ENCODE measurements at places on chromosomes 16 and 17.

GRCh38 chr16:71894229-71894920, 956 bp upstream of the IST1 start:
- DNase-seq: peak; percentile 3

- no peak for DNase-seq
Measured at GRCh38 chr16:54923988-54924387, 6.7 kb upstream of the IRX5 start.

DNA sequence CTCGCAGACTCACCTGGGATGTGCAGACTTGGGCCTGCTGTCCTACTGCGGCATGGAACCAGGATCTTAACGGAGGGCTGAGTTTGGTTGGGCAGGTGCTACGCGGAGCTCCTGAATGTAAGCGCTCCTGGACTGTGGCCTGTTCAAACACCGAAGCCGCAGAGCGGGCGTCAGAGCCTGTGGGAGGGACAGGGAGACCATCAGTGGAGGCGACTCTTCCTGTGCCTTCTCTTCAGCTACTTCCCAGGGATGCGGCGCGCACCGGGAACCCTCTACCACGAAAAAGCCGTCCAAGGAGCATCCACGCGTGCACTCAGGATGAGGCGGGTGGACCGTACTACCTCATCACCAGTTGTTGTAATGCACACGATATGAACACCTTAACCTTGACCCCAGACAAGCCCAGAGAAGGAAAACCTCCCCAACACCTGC, 2.0 kb downstream of the USP36 start:
- DNase-seq: no peak

- DNase-seq: no peak
Measured at GRCh38 chr16:77913738-77914253, 108.6 kb upstream of the CLEC3A start.

DNA sequence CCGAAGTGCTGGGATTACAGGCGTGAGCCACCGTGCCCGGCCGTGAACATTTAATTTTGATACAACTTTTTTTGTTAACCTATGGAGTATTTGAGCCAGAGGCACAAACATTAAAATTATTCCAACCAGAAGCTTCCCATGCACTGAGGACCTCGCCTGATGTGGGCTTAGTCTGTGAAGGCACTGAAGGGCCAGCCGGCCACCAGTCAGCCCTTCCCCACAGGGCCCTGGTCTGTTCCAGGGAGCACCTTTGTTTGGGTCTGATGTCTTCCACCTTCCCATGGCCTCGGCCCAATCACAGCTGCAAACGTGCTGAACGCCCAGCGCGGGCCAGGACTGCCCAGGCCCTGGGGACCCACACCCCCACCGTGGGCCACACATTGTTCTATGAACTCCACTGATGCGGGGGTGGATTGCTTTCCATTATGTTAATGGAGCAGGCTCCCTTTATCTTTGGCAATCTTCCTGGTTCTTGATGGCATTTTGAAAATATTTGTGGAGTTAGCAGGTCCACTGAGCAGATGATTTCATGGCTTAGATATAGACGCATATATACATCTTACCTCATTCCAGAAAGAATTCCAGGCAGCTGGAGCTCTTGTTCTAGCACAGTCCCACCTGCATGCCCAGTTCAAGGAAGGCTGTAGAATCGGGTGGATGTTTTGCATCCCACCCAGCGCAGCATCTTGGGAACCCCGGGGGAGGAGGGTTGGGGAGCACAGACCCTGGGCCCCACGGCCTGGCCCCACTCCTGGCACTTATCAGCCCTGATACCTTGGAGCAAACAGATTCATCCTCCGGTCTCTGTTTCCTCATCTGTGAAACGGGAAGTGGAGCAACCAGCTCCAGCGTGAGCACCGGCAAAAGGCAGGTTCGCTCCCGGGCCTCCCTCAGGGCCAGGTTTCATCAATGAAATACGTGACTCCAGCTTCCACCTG, 14.5 kb downstream of the SPIRE2 start:
- DNase-seq: no peak

GRCh38 chr16:1151424-1152122, 1.3 kb upstream of the CACNA1H start:
- DNase-seq: no peak

GRCh38 chr16:83923581-83924365, 24.9 kb downstream of the MLYCD start:
- no peak for DNase-seq

GRCh38 chr16:426906-427249, 1.4 kb downstream of the RAB11FIP3 start:
- no peak for DNase-seq

DNA sequence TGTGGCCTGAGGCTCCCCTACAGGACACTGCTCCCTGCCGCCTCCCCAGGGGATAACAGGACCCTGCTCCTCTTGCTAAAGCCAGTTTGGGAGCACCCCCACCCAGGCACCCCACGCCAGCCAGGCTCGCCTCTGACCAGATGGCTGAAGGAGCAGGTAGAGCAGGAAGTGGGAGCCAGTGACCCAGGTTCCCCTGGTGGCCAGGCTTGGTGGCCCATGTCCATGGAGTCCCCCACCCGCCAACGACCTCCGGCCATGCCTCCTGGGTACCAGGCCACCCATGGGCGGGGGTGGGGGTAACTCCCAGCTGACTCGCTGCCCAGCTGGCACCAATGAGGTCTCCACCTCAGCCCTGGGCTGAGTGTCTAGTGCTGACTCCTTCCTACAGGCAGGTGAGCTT, 10.0 kb downstream of the BCAR1 start:
- no peak for DNase-seq

DNA sequence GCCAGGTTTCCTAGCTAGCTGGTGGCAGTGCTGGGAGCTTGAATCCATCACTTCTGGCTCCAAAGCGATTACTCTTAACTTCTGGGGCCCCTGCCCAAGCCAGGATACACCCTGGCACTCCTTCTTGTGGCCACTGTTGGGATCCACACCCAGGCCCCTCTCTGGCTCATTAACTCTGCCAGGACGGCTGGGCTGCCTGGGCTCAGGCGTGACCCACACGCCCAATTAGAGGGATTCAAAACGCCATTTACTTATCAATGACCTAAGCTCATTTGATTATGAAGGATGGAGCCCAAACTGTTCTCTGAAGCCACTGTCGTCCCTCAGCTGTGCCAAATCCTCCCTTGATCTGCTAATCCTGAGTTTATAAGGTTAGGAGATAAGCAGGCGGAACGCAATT, 79.7 kb upstream of the BRD7 start:
- no peak for DNase-seq

GRCh38 chr16:68659412-68660358, 14.6 kb downstream of the CDH3 start:
- no peak for DNase-seq

DNA sequence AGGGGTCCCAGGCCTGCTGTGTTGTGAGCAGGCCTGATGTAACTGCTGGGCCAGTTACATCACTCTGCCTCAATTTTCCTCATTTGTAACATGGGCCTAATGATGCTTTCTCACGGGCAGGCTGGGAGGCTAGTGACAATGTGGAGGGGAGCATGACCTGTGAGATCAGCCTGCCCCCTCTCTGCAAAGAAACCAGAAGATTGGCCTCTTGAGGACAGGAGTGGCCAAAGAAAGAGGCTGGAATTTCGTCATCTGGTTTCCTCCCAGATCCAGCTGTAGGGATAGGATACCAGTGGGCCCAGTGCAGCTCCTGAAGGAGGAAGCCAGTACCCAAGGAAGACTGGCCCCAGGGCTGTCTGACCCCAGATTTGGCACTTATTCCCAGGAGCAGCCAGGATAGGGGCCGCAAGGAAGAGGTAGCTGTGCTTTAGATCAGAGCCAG, 615 bp upstream of the SREBF1 start:
- DNase-seq: no peak
